Fibroblast of the aortic adventitia (primary cell): ENCODE measurements at places on chromosomes 7 and 10. TPM values are rescaled to one million over a fixed set of nuclear protein-coding genes. Genes with fewer than 3 reads are reported as not detected.

C10orf143 gene
- total RNA-seq, result 0.49 and 2.0 TPM in 2 replicates

CYP3A7 gene
- total RNA-seq, result 0.74 TPM in 1 of 2 replicates, not detected in the other

APBB1IP gene
- total RNA-seq, result 2.9 and 5.9 TPM in 2 replicates

TAS2R3 gene
- 1.2 and 2.5 TPM in 2 replicates for total RNA-seq

PLAU gene
- total RNA-seq, result 21.6 and 24.9 TPM in 2 replicates

GFRA1 gene
- 0.18 and 0.49 TPM in 2 replicates for total RNA-seq

FKBP9 gene
- total RNA-seq, result 387 and 831 TPM in 2 replicates

UTF1 gene
- not detected in 2 replicates for total RNA-seq

HOXA6 gene
- not detected in 2 replicates for total RNA-seq

SPDYE1 gene
- total RNA-seq, result not detected in 2 replicates
